ENCODE measurements at places on chromosomes 6 and 20.

DNA sequence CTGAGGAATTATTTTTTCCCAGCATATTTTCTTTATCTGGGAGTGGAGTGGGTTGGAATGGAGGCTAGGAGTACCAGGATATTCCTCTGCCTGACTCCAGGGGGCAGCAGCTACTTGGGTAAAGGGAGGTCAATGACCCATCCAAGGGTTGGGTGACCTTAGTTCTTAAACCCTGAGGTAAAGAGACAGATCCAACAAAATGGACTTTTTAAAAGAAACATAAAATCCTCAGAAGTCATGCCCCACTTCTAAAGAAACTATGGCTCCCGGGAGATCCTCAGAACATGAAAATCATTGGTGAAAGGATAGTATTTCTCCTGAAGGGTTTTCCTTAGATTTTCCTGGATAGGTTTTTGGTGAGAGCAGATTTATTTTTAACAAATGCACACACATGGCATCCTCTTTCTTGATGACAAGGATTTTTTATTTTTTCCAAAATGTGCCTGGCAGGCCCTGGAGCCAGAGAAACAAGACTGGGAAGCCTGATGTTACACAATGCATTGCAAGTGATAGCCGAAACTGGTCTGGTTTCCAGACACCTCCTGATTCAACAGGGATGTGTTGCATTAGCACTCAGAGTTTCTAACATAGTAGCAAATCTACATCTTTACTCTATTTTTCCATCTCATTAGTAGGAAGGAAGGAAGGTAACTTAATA, 240.9 kb upstream of the BTBD3 start:
- DNase-seq, result no peak

DNA sequence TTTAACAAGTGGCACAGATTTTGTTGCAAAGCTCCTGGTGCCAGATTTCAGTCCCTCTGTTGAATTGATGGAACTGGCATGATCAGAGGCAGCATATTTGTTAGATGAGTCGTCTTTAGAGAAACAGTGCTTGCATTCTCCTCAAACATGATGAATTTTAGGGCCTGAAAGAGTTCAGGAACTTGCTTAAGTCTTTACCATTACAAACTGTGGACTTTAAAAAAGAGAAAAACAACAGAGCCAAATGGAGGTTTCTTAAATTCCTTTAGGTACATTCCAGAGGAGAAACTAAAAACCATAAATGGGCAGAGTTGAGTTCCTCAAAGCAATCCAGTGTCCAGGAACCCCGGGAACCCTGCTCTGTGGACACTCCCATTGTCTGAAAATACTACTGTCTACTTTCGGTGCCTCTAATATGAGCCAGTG, 2.5 kb downstream of the GTF2H5 start:
- DNase-seq, result no peak

GRCh38 chr6:133083248-133083967, 157.7 kb upstream of the EYA4 start:
- no peak for DNase-seq

DNA sequence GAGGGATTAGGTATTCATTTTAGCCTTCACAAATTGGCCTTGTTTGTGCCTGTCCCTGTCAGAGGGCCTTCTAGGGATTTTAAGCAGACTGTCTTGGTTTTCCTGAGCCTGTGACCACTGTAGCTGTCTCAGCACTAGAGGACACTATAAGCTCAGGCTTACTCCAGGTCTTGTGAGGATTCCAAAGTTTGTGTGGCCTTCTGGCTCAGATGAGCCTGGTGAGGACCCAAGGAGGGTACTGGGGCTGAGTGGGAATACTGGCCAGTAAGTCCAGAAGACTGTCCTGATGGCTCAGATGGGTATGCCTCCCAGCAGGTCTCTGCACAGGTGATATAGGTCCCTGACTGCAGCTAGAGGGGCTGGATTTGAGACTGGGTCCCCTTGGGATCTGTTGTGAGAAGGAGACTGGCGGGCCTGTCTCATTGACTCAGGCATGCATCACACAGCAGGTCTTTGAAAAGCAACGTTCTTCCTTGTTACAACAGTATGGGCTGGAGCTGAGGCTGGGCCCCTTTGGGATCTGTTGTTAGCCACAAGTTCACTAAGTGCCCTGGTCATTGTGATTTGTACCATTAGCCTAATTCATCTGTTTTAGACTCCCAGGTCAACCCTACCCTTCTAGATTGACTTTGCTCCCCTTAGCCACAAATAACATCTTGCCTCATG, 26.3 kb upstream of the TFB1M start:
- no peak for DNase-seq
